GM13977 (cell line): ENCODE measurements at places on chromosomes 5 and 9.
A peak's percentile ranks its signal among the peaks of the same experiment; 100 is the strongest.

DNA sequence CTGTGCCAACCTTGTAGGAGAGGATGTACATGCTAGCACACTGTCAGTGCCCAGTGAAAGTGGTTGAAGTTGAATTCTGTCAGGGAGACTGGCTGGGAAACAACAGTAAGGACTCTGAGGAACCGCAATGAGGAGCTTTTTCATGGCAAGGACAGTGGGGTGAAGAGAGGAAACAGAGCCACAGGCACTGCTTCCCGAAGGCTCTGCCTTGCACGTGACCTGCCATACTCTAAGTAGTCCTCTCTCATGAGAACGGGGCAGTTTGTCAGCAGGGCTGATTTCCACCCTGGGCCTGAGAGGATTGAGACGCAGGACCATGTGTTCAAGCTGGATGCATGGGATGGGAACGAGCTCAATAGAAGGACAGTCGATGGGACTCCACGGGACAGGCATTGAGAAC, 106.6 kb upstream of the CTSL start:
- no peak for DNase-seq

- no peak for DNase-seq
Observed at GRCh38 chr5:176652136-176652535, 4.9 kb downstream of the TSPAN17 start.

- DNase-seq, result peak; percentile 55
Observed at GRCh38 chr9:4298255-4299004, 1.4 kb downstream of the GLIS3 start.

GRCh38 chr9:36827593-36827992, 206.5 kb downstream of the PAX5 start:
- DNase-seq, result no peak

- DNase-seq, result no peak
Observed at GRCh38 chr9:37364751-37365360, 57.6 kb upstream of the GRHPR start.

DNA sequence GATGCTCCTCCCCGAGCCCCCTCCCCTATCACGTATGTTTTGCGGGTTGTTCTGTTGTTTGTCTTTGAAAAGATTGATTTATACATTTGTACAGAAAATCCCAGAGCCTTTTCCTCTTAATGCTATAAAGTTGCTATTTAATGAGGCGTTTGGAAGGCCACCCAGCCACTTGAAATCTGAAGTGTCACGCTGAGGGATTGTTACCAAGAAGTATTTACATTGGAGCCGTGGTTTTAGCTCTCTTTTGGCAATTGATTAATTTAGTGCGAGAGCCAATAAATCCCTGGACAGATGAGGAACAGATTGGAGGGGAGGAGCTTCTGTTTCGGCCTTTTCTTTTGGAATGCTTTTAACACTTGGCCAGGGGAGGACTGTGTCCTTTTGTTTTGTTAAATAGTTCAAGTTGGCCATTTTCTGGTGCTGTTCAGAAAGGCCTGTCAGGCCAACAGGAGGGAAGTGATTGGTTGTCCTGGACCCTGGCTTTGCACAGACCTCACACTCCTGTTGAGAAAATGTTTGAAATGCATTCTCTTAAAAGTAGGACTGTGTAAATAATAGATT, 250.2 kb downstream of the PDZD2 start:
- DNase-seq, result no peak

GRCh38 chr9:136086213-136086881, 8.7 kb downstream of the NACC2 start:
- DNase-seq, result no peak

DNA sequence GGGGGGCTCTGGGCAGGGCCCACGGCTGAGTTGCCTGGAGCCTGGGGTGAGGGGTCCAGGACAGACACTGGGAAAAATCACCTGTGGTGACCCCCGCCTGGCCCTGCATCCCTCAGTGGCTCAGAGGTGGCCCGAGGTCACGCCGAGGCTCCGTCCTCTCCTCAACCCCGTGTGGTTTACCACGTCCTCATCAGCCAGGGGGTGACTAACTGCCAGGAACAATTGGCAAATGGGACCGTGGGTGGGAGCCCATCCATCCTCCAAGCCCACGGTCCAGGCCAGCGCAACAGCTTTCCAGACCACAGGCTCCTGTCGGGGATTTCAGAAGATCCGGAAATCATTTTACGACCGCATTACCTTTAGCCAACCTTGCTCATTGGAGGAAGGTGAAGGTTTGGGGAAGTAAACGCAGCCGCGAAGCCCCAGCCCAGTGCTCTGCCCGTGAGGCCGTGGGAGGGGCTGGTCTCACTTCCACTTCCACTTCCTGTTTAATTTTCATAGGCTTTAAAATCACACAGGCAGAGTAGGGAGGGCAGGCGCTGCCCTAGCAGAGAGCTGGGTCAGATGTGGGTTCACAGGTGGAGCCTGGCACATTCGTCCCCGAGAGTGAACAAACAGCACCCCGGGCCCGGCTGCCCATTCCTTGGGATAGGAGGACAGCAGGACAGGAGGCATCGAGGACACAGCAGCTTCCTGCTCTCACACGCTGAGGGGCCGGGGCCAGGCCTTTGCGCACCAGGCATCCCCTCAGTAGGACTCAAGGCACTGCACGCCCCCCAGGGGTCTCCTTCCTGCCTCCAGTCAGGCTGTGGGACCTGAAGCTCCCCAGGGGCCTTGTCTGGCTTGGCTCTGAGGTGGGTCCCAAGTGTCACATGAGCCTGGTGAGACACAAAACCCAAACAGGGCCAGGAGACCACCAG, 19.8 kb upstream of the SLC9A3 start:
- peak; percentile 91 for DNase-seq

DNA sequence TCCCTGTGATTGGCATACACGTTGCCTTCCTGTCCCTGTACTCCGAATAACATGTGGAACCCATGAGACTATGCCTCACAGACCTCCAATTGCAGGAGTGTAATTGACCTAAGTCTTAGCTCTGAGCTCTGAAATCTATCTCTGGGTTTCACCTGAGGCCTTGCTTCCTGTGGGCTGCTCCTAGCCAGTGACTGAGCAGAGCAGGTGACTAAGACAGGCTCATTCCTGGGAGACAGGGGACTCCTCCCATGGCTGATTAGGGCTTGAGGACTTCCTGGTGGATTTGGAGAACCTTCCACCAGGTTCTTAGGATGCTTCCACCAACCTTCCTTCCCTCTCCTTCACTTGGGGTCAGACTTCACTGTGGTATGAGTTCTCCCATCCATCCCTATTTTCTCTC, 22.3 kb upstream of the MIER3 start:
- DNase-seq, result no peak

DNA sequence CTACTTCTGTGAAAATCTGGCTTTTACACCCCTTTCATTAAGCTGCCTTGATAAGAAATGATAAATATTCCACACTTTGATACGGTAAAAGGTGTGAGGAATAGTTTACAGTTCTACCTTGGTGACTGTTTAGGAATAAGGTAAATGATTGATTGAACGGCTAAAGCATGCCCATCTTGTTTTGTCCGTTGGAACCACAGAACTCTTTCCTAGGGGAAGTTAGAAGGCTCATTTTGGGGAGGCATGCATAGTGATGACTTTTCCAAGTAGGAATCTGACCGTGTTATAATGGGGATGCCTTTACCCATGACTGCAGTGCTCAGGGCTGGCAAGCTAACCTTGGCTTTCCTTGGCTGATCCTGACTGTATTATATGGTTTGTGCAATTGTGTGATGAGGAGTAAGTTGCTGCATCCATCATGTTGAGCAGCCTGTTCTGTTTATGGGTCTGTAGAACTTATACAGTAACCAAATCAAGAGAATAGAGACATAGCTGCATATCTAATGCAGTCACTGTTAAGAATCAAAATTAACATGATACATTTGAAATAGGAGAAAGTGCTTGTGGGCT, 24.5 kb downstream of the PCSK5 start:
- DNase-seq, result no peak

DNA sequence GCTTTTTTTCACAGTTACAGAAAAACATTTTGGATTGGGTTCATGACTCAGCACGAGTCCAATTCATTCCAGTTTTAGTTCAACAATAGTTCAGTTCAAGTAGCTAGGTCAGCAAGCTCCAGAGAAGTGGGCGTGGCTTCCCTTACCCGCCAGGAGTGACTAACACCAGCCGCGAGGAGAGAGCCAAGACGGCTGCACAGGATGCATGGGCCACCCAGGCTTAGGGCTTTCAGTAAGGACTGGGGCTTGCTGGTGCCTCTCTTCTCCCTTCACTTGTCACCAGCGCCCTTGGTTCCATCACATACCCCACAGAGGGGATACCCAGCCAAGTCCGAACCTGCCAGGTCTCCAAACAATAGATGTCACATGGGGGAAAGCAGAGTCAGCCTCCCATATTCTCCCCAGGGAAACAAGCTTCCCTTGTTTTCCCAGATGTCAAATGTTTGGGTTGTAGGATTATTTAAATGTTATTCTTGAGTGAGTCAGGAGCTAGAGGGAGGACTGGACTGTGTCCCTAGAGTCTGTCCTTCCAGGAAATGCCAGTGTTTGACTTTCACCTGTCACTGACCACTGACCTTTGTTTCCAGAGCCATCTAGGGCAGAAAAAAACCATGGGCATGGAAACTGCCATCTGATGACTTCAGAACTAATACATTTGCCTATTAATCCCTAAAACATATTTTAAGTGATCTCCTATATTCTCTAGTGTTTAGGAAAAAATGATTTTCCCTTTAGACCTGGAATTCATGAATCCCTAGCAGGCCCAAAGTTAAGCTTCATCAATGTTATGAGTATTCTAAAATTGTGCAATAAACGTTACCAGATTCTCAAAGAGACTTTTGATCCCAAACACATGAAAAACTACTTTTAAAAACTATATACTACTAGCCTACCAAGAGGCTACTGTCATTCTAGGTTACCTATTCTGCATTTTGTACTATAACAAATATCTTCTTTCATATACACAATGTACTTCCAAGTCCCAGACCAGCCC, 51.9 kb downstream of the NIPAL4 start:
- DNase-seq, result no peak

DNA sequence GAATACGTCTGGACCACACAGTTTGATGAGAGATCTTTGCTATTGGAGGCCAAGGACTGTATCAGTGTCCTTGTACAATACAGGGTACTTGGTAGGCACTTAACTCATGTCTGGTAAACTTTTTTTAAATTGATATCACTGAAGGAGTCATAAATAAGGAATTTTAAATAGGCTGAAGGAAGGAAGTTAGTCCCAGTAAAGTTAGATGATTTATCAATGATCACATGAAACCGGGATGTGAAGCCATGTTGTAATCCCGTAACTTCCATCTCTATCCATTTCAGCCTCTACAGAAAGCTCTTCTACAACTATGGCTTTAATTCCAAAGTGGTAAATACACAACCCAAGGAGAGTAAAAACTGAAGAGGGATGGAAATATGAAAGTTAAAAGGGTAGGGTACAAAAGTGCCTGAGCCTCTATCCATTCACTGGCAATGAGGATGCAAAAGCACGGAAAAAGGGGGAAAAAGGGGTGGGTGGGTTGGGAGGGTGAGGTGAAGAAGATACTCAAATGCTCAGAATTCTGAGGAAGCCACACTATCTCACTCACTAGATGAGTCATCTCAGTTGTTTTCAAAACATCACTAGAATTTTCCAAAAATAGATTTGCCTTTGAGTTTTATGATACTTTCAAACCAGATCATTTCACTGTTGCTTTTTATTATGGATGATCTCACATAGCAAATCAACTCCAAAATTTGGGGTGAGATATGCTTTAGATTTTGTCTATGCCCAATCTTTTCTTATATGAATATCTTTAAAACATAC, 1053.5 kb downstream of the NR2F1-AS1 start:
- no peak for DNase-seq

DNA sequence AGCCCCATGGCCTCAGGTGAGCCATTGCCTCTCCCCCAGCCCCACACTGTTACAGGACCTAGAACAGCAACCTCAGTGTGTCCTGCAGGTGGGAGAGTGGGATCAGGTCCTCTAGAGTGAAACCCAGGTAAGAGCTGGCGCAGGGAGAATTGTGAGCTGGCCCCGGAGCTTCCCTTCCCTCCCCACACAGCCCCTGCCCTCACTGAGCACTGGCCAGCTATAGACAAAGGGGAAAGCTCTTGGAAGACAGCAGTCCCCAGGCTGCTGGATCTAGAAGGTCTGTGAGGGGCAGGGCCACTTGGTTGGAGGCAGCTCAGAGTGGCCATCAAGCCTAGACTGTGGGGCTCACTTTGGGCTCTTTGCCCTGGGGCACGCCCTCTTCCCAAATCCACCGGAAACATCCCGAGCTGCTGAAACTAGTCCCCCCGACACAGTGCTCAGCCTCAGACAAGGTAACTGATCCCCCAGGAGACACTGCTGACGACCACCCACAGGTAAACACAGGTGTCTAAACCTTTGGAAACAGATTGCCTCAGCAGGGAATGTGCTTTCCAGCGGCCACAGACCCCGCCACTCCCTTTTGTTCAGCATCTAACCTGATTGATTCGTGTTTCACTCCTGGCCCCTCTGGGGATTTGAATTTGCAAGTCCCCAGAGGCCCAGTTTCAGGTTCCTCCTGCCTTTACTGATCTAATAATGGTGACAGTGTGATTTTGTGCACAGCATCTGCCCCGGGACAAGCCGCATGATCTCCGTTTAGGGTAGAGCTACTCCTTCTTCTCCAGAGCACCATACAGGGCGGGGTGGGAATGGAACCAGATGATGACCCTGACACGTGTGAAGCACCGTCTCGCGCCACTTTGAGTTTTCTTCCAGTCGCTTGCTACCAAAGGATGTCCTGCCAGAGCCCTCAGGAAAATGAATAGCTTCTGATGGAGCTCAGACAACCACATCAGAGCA, 42.2 kb upstream of the ADAMTS2 start:
- no peak for DNase-seq

- no peak for DNase-seq
Observed at GRCh38 chr5:157827423-157827822, 31.5 kb downstream of the CLINT1 start.

DNA sequence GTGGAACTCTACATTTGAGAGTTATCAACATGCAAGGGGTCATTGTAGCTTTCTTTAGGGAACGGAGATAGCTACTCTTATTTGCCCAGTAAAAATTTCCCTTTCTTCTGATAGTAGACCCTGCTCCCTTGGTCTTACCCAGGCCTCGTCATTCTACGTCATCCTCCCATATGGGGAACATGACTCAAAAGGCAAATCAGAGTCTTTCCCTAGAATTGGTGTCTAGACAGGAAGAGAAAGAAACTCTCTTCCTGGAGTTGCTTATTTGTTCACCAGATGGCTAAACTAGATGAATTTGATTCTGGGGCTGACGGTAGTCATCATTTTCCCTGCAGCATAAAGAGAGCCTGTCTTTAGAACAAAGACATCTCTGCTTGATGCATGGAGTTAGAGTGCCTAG, 12.2 kb upstream of the SLC38A9 start:
- no peak for DNase-seq

- no peak for DNase-seq
Observed at GRCh38 chr9:38768351-38768761, 48.4 kb upstream of the FAM240B start.

- no peak for DNase-seq
Observed at GRCh38 chr9:92659601-92660000, 10.3 kb downstream of the IPPK start.

GRCh38 chr5:15993919-15994318, 185.7 kb downstream of the MARCHF11 start:
- DNase-seq, result no peak

GRCh38 chr5:77133061-77133758, 46.1 kb upstream of the ZBED3 start:
- DNase-seq, result no peak
